ENCODE measurements at places on chromosomes 5 and 9.

- DNase-seq, result no peak
Observed at GRCh38 chr5:96196890-96197289, 235.2 kb upstream of the ELL2 start.

DNA sequence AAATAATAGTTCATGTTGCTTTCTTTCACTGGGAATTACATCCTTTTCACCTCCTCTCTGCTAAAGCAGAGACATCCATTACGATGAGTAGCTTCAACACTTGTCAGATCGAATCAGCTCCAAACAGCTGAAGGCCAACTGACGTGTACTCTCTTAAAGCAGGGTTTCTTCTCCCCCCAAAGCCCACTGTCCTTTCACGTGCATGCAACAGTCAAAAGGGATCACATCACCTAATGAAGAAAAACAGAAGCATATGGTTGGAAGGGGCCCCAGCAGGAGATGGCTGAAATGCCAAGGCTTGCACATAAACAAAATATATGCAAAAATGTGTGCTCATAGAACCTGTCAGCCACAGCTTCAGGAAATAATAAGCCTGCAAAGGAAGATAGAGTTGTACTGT, 421.6 kb downstream of the ANXA1 start:
- DNase-seq, result peak; percentile 3

DNA sequence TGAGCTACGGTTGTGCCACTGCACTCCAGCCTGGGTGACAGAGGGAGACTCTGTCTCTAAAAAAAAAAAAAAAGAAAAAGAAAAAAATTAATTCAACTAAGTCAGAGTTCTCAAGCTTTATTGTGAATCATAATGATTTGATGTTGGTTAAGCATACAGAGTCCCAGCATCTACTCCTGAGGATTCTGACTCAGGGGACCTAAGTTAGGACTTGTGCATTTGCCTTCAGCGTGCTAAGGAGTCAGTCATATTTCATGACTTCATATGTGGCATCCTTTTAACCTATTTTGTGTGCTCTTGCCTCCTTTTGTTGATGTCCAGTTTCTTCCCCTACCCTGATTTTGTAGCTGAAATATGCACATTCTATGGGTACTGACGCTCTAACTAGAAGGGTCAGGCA, 2.9 kb downstream of the MYOZ3 start:
- no peak for DNase-seq

GRCh38 chr5:4093970-4094369, 498.3 kb downstream of the IRX1 start:
- DNase-seq, result no peak

DNA sequence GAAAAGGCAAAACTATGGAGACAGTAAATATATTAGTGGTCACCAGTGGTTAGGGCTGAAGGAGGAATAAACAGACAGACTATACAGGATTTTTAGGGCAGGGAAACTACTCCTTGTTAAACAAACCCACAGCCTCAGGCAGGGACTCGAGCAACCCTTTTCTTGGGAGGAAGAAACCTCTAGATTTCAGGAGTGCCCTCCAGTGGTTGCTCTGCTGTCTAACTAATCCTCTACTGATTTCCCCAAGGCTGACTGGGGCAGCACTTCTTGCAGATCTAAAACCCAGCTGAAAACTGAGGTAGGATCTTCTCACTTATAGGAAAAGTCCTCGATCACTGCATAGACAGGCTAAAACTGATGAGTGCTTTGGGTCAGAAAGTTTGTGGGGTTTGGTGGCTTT, 176.8 kb downstream of the ISOC1 start:
- no peak for DNase-seq

Measured in NCI-H524 (cell line).